Hematopoietic multipotent progenitor cell treated with erythropoietin and hydrocortisone succinate and interleukin-3 and kit ligand, for 4 days (in vitro differentiated cells): ENCODE measurements at places on chromosomes 7 and 10.

- DNase-seq = peak; percentile 92
Observed at GRCh38 chr10:110138197-110138812, 69.1 kb upstream of the MXI1 start.

DNA sequence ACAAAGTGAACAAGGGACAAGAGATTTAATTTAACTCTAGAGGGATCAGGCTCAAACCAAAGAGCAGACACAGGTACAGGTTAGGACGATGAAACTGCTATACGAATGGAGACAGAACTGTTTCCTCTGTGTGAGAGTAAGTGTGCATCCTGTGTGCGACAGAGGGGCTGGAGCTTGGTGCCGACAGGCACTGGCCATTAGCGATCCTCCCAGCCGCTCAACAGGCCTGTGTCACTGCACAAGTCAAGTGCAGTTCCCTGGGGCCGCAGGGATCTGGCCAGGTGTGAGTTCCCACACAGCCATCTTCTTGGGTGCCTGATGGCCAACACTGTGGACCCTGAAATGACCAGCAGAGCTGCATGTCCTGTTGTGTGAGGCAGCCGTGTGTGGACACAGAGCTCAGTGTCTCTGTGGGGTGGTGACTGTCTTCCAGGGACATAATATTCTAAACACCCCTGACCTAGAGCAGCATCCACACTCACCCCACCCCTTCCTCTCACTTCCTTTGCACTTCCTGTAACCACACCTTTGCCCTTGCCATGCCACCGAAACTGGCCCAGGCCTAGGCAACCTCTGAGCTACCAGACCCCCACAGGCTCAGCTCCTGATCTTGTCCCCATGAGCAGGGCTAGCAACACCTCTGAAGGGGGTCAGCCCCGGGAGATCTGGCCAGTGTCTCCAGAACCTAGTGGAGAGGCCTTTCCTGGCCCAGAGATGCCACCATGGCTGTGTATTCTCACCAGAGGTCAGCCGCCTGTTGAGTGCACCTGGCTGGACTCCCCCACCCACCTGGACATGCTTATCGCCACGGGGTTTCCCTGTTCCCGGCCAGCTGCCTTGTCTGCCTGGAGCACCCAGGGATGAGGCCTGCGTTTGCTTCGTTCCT lies 11.7 kb upstream of the TBRG4 start:
- no peak for DNase-seq

GRCh38 chr7:1923409-1924257 lies 253.6 kb downstream of the ELFN1 start:
- no peak for DNase-seq

GRCh38 chr10:21184984-21185383 lies 287.9 kb upstream of the NEBL start:
- DNase-seq = no peak

DNA sequence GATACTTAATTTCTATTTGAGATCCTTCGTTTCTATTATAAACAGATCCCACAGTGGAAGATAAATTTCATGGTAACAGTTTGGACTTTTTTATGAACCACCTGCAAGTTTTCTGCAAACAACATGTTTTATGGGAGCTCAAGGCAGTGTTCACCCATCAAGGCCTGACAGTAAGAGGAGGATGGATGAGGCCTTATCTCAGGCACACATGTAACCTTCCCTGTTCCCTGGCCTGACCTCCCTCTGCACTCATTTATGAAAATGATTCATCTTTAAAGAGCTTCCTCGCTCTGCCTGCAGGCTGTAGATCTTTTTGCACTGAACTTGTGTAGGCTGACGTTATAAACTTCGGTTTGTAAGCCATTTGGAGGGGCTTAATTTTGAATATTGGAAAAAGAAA lies 500.1 kb downstream of the GATA3 start:
- DNase-seq = no peak

- DNase-seq = no peak
Observed at GRCh38 chr7:26429168-26429567, 137.5 kb downstream of the SNX10 start.

DNA sequence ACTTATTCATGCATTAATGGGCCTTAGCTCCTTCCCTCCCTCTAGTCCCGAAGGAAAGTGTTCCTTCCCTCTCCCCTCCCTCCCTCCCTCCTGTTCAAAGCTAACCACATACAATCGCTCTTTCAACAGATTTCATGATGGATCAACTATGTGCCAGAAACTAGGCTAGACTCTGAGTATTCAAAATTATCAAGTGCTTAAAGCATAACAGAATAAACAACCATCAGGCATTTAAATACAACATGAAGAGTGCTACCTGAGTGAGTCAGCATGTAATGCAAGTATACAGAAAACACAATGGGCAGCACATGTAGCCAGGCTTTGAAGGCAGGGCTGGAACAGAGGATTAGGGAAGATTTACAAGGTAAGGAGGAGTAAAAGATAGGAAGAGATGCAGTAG lies 11.3 kb downstream of the CHCHD3 start:
- DNase-seq = no peak

- no peak for DNase-seq
Observed at GRCh38 chr10:3780021-3780770, 4.8 kb downstream of the KLF6 start.

GRCh38 chr10:132893090-132893489 lies 49.3 kb downstream of the CFAP46 start:
- DNase-seq = no peak

- no peak for DNase-seq
Observed at GRCh38 chr7:80790877-80791276, 128.0 kb downstream of the SEMA3C start.

GRCh38 chr10:62426086-62426485 lies 51.9 kb downstream of the ZNF365 start:
- no peak for DNase-seq

DNA sequence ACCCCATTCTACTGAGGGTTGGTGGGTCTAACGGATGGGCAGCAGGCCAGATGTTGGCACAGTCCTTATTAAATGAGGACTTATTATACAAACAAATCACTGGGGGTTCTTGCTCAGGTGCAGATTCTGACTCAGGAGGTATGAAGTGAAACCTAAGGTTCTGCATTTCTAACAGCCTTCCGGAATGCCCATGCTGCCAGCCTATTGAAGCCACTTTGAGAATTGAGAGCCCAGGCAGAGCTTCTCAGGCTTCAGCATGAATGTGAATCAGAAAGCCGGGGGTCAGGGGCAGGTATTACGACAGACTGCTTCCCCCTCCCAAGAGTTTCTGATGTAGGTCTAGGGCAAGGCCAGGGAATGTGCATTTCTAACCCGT lies 34.1 kb upstream of the NPFFR1 start:
- no peak for DNase-seq
